Fibroblast of skin of left quadriceps (primary cell): ENCODE measurements at places on chromosomes 6 and 20.

GRCh38 chr6:31961616-31962015, 2.6 kb downstream of the SKIC2 start:
- DNase-seq, result no peak

GRCh38 chr6:133894795-133895358, 6.0 kb downstream of the TCF21 start:
- DNase-seq, result no peak

DNA sequence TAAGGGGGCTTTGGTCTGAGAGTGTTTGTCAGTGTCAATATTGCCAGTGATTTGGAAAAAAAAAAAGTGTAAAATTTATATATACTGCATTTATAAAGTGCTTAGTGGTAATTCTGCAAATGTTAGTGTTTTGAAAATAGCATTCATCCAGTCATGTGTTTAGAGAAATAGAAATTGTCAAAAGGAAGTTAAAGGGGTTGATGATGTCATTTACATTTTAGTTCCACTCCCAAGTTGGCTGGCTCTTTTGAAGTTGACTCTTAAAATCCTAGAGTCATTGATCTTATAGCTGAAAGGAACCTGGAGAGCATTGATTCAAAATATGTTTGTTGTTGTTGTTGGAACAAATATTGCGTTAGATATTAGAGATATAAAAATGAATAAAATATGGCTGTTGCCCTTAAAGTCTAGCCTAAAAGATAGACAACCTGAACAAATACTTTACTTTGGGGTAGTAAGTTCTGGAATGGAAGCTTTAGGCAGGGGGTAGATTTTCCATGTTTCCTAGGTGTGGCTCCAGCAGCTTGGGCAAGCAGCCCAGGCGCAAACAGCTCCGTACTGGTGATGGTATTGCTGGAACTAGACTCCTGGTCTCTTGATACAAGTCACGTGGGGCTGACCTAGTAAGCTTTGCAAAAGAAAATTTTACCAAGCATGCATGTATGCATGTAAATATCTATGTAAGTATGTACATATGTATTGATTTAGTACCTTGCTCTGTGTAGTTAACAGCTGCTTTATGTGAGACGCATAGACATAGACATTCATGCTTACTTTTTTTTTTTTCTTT, 46.3 kb downstream of the HIVEP1 start:
- no peak for DNase-seq

GRCh38 chr20:48673507-48673906, 154.3 kb downstream of the PREX1 start:
- no peak for DNase-seq

GRCh38 chr6:134757911-134758361, 192.0 kb downstream of the ALDH8A1 start:
- DNase-seq, result no peak

GRCh38 chr6:150661216-150662007, 61.7 kb downstream of the PLEKHG1 start:
- no peak for DNase-seq

DNA sequence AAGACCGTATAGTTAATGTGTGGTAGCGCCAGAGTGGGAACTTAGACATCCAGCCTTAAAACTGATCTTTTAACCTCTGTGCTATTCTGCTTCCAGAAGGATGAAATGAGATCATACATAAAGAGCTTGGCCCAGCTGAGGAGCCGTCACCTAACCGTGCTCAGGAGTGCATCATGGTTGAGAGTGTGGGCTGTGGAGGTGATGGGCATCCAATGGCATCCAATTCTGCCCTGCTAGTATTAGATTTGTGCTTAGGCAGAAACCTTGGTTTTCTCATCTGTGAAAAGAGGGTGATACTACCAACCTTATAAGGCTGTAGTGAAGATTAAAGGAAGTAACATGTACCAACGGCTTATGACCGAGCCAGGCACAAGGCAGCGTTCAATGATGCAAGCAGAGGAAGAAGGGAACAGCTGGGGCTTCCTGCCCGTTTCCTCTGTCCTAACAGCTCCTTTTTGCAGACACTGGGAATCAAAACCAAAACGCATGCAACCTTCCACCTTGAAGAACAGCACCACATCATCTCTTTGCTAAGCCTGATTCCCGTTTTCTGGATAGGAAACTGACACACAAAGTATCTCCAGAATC, 1.3 kb downstream of the SLC22A16 start:
- no peak for DNase-seq

DNA sequence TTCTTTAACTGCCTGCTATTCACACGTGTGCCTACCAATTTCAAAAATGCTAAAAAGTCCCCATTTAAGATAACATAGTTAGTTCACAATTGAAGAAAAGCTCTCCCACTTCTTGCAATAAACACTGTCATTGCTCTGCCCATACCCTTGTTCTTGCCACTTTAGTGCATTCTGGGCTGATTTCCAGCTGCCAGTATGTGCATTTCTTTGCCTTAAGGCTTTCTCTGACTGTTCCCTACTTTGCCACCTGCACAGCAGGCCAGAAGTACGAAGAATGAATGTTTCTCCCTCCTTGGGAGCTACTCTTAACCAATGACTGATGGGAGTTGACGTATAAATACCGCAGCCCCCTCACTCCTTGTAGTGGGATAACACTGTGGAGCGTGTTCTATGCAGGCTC, 16.0 kb upstream of the ATRN start:
- DNase-seq, result no peak

DNA sequence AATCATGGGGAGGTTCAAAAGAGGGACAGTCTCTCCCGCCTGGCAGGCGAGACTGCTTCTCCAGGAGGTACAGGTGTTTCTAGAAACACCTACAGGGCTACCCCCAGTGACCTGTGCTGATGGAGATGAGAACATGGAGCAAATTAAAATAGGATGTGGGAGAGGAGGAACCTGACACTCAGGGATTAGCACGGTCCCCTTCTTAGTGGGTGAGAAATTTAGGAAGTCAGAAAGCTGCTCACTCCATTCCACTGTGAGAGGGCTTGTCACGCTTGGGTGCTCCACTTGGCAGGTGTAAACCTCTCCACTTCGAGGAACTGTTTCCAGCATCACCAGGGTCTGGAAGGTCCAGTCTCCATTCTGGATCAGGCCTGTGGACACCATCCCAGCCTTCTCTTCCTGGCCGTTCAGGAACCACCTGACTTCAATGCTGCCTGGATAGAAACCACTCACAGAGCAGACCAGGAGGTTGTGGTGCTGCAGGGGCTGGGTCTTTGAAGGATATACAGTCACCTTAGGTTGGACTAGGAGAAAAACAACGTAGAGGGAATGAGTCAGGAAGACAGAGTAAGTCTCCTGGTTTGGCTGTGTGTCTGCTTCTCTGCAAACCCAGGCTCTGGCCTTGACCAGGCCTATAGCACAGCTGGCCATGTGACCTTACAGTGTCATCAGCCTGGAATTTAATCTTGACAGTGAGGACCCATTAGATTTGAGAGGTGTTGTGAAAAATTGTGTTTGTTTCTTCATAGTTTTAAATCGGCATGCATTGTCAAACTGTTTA, 8.1 kb downstream of the HLA-DRB1 start:
- no peak for DNase-seq

DNA sequence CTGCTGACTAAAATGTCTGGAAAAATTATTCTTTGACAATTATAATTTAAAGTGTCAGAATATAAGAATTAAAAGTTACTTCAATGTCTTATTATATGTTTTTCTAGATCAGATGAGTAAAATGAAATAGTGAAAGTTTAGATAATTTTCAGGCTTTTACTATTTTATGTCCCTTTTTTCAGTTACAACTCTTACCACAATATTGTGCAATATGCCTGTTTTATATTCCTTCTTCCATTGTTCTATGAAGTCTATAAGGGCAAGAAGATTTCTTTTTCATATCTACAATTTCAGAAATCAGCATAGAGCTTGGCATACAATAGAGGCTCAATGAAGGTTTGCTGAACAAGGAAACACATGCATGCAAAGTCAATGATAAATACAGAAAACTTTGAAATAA, 401.2 kb upstream of the HTR1E start:
- DNase-seq, result no peak

GRCh38 chr6:168150551-168151320, 71.7 kb upstream of the FRMD1 start:
- DNase-seq, result no peak

GRCh38 chr20:59992526-59993084, 34.4 kb downstream of the CDH26 start:
- DNase-seq, result no peak

DNA sequence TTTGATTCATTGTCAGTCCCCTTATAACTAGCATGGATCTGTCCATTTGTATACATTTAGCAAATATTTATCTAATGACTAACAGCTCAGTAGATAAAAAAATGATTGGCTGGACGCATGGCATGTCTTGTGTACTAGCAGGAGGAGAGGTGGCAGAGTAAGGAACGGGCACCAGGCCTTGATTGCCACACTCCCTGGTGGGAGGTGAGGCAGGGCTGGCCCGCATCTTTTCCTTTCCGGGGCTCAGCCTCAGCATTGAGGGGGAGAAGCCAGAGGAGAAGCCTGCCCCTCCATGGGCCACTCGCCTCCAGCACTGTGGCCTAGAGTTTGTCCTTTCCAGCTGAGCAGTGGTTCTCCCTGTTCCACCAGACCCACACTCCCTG, 84.9 kb upstream of the TMEM181 start:
- peak; percentile 24 for DNase-seq

- DNase-seq, result no peak
Measured at GRCh38 chr6:147127587-147127986, 76.6 kb upstream of the STXBP5 start.

GRCh38 chr6:92047152-92047850, 1372.1 kb downstream of the EPHA7 start:
- no peak for DNase-seq

DNA sequence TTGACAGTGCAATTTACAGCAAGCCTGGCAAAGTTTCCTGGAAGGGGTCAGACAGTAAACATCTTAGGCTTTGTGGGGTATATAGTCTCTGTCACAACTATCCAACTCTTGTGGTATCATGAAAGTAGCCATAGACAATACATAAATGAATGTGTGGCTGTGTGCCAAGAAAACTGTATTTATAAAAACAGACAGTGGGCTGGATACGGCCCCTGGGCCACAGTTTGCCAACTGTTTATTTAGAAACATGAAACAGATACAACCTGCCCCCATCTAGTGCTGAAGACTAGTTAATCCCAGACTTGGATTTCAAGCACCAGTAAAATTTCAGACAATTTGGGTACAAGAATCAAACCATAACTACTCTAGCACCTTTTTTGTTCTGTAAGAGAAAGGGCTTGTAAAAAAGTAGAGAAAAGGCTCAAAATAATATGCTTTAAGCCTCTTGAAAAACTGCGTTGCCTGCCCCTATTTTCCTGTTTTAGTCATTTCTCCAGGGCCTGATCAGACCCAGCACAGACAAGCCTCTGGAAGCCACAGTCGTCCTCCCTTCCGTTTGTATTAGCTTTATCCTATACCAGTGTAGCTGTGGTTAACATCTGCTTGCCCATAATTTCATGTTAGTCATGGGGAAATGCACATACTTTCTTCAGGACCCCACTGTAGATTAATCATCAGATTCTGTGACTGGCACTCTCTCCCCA, 30.8 kb downstream of the JAG1 start:
- DNase-seq, result no peak

DNA sequence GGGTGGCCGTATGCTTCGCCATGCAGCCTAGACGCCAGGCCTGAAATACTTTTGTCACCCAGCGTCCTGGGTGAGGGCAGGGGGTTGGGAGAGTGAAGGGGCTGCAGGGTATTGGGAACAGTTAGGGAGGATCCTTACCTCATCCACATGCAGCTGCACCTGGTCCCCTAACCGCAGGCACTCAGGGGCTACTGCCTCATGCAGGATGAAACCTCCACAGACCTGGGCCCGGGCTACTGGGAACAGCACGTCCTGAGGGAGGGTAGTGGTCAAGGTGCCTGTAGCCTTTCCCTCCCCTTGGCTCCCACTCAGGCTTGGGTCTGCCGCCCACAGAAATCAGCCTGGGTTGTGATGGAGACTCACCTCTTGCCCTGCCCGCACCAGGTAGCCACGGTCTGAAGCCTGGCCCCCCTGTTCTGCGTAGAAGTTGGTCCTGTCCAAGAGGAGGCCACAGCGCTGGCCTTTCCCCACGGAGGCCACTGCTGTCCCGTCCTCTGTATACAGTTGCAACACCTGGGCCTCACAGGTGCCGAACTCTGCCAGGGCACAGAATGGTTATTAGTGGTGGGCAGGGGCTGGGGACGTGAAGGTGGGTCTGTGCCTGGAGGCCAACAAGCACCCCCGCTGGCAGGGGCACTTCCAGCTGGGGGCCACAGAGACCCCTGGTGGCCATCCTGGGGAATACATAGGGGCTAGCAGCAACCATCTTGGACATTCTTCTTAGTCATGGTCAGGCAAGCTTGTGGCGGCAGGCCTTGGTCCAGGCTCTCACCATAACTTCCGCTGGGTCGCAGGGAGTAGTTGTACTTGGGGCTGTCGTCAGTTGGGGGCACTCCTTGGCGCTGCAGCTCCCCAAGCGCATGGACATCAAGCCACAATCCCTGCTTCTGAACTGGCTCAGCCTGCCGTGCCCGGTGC, 8.6 kb downstream of the AARS2 start:
- no peak for DNase-seq

DNA sequence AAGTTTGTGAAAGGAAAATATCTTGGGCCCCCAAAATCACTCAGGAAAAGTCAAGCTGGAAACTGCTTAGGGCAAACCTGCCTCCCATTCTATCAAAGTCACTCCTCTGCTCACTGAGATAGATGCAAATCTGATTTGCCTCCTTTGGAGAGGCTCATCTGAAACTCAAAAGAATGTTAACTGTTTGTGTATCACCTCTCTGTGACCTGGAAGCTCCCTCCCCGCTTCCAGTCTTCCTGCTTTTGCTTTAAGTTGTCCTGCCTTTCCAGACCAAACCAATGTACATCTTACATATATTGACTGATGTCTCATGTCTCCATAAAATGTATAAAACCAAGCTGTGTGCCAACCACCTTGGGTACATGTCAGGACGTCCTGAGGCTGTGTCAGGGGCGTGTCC, 331.4 kb upstream of the QKI start:
- no peak for DNase-seq

- no peak for DNase-seq
Measured at GRCh38 chr20:23679133-23680092, 9.4 kb downstream of the CST4 start.

GRCh38 chr6:52087498-52087999, at the start of gene PKHD1:
Gene PKHD1, minus strand, starts transcription at chr6:52087613. Its CDS starts 2,680 bp downstream, at chr6:52084933.
- DNase-seq, result no peak

- no peak for DNase-seq
Measured at GRCh38 chr6:48229841-48230240, 118.8 kb upstream of the PTCHD4 start.

- no peak for DNase-seq
Measured at GRCh38 chr6:100514660-100515059, 49.9 kb upstream of the SIM1 start.

GRCh38 chr6:111761783-111762312, 111.4 kb downstream of the FYN start:
- DNase-seq, result no peak

GRCh38 chr6:39224011-39224410, 5.3 kb downstream of the KCNK5 start:
- DNase-seq, result no peak

DNA sequence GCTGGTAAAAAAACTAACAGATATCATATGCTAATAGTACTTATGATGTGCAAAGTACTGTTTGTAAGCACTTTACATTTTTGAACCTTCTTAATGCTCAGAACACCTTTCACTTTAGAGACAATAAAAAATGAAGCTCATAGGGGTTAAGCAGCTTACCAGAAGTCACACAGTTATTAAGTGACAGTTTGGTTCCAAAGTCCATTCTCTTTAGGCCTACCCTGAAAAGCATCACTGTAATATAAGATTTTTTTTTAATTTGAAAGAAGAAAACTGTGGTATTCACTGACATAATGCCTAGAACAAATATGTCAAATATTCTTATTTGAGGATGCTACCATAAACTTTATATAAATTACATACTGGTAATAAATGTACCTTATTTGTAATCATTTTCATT, 127.6 kb upstream of the RUNX2 start:
- no peak for DNase-seq

- DNase-seq, result no peak
Measured at GRCh38 chr6:123456836-123457235, 179.9 kb downstream of the TRDN start.
